ENCODE measurements at places on chromosomes 4 and X. TPM values are rescaled to one million over a fixed set of nuclear protein-coding genes. Genes with fewer than 3 reads are reported as not detected.

DNA sequence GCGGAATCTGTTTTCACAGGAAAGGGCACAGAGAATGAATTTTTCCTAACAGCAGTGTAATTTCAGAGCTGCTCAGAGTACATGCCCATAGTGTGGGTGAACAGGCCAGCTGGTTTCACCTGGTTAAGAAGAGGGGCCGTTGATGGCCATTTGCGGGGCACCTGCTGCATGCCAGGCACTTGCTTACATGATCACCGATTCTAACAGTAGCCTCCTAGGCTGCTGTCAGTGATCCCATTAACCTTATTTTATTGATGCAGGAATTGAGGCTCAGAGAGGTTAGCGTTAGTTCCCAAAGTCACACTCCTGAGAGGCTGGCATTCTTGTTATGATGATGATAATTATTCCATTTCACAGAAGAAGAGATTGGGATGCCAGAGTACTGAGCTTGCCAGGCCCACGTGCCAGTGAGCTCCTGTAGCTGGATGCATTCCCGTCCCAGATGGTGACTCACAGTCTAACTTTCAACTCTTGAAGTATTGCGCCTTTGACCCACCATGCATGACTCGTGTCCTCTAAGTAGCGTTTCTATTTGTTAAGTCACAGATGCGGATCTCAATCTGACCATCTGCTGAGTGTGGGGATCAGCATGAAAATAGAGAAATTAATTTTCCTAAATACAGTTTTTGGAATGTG lies 76.5 kb downstream of the PSAPL1 start:
- no peak for DNase-seq

Gene KCND1
- 3.5 TPM for polyA plus RNA-seq

DNA sequence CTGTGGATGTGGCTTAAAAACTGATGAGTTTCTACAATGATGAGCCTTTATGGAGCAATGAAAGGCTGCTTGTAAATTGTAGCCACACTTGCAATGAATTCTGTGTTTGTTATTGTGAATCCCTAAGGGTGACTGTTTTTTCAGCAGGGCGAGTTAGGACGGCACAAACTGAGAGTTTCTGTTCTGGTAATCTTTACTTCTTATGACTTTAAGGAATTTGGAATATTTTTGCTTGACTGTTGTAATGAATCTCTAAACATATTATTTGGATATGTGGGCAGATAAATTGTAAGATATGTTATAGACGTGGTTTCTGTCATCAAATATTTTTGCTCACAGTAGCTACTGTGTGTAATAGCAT lies 22.2 kb downstream of the RBPJ start:
- DNase-seq, result no peak

DNA sequence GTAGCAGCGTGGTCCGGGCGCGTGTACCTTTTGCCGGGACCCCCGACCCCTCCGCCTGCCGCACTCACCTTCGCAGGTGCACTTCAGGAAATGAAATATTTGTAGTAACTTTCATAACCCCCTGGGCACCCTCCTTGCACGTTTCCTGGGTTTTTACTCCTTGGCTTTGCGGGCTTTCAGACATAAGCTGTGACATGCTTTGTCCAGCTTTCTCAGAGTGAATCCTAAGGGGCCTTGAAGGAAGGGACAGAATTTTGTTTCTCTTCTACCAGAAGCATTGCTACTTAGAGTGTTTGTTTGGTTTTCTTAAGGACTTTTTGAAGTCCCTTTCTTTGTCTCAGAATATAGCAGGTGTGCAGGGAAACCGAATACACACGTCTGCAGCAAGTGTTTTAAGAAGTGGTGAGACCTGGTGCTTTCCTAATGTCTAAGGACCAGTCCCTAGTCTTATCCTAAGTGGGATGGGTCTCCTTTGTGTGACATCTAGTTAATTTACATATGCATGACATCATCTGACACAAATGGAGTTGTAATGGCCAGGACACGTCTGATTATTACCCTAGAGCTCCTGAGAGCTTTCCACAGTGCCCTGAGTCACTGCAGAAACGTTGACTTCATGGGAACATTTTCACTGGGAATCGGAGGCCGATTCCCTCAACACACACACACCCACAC lies 1.3 kb downstream of the FAM149A start:
- no peak for DNase-seq

DNA sequence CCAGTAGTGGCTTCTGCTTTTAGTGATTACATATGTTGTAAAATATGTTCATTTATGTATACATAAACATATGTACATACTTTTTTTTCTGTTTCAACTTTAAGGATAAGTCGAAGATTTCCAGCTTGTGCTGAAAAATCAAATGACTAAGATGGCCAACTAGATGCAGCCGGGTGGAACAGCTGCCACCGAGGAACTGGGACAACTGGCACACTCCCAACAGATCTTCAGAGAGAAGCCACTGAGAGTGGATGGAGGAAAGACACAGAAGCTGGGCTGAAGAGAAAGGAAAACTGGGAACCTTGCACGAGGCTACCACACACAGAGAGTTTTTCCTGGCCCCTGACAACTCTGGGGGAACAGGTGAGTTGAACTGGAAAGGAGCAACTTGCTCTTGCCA lies 207.5 kb downstream of the FAM47B start:
- no peak for DNase-seq

Gene MAGEC3
- 0.67 TPM for polyA plus RNA-seq

DNA sequence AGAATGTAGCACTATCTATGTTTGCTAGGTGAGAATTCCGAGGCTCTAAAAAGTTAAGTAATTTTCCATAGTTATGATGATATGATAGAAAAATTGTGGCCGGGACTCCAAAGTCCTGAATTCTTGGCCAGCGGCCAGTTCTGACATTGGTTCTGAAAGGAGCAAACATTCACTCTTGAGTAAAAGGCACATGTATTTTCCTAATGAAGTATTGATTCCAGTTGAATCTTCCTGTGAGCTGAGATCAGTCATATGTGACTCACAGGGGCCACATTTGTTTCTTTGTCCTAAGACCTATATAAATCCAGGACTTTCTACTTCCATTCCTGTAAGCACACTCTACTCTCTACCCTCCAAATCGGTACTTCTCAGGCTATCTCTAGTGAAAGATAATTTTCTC lies 349.9 kb downstream of the BMPR1B start:
- DNase-seq, result no peak

Gene DGKQ
- 5.2 TPM for polyA plus RNA-seq

Gene EMCN
- 42.9 TPM for polyA plus RNA-seq

Gene HGFAC
- polyA plus RNA-seq, result 0.90 TPM

Gene RHOXF2
- 0.12 TPM for polyA plus RNA-seq

DNA sequence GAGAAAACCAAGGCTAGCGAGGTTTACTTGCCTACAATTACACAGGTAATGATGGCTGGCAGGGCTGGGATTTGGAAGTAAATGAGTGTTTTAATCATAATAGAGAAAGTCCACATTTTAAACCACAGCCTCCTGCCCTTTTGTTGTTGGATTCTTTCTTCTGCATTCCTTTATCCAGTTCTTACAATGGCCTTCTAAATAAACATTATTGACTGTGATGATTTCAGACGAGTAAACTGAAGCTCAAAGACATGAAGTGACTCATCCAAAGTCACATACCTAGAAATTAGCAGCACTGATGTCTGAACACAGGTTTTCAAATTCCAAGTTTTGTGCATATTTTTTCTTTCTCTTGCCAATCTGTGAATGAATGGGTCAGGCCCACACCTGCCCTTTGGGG lies 51.2 kb upstream of the C1QTNF7 start:
- no peak for DNase-seq

GRCh38 chr4:35912174-35912573 lies 332.1 kb downstream of the ARAP2 start:
- DNase-seq, result no peak

Gene RENBP
- polyA plus RNA-seq, result 7.8 TPM

Gene ENPEP
- polyA plus RNA-seq, result 49.6 TPM

- DNase-seq, result no peak
Observed at GRCh38 chr4:104859601-104860237, 287.0 kb upstream of the TET2 start.

DNA sequence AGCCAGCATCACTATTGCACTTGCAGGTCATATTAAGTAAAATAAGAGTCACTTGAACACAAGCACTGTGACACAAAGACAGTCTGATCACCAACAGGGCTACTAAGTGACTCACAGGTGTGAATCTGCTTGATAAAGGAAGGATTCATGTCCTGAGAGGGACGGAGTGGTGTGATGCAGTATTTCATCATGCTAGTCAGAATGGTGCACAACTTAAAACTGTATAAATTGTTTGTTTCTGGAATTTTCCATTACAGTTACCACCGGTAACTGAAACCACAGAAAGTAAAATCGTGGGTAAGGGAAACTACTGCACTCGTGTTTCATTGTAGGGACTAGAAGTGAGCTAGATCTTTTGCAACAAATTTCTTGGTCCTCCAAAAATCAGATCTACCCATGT lies 109.7 kb downstream of the ELOVL6 start:
- no peak for DNase-seq

- no peak for DNase-seq
Observed at GRCh38 chr4:113276464-113277170, 227.2 kb downstream of the ANK2 start.

DNA sequence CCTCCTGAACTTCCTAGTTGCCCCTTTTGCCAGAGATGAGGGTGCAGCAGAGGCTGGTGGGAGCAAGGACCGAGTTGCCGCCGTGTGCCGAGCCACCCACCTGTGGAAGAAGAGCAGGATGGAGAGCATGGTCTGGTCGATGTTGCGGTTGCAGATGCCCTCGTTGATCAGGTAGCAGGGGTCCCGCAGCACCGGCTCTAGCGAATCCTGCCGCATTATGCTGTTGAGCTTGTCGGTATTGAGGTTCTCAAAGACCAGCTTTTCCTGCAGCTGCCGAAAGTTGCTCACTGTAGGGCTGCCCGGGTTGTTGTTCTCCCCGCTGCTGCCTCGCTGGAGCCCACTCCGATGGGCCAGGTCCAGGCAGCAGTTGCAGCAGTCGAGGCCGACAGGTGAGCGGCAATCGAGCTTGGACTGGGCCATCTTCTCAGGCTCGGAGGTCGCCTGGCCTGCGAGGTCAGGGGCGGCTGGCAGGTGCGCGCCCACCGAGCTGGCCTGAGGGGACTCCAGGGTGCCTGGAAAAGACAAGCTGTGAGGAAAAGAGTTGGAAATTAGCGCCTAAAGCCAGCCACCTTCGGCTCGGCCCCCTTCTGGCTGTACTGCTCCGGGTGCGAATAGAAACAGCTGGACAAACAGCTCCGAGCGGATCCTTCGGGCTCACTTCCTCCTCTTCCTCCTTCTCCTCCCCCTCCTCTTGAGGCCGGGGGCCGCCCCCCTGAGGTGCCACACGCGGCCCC lies 420 bp downstream of the TSC22D3 start:
- no peak for DNase-seq

Gene GAGE1
- polyA plus RNA-seq, result not detected

DNA sequence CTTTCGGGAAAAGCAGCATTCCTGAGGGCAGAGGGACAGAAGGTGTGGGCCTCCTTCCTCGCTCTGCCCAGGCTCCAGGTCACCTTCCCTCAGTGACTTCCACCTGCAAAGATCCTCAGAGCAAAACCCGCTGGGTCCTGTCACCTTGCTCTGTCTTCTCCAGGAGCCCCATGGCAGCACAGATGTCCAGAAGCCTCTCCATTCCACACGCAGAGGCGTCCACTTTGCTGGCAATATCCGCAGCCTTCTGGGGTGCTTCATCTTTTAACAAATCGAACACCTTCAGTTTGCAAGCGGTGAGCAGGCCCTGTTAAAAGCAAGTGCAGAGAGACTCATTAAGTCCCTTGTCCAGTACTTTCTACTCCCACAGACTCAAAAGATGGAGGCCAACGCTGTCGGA lies 27.3 kb downstream of the ASMTL start:
- no peak for DNase-seq

GRCh38 chr4:36164900-36165630 lies 79.2 kb downstream of the ARAP2 start:
- no peak for DNase-seq

- no peak for DNase-seq
Observed at GRCh38 chr4:23234716-23235115, 542.0 kb downstream of the GBA3 start.

DNA sequence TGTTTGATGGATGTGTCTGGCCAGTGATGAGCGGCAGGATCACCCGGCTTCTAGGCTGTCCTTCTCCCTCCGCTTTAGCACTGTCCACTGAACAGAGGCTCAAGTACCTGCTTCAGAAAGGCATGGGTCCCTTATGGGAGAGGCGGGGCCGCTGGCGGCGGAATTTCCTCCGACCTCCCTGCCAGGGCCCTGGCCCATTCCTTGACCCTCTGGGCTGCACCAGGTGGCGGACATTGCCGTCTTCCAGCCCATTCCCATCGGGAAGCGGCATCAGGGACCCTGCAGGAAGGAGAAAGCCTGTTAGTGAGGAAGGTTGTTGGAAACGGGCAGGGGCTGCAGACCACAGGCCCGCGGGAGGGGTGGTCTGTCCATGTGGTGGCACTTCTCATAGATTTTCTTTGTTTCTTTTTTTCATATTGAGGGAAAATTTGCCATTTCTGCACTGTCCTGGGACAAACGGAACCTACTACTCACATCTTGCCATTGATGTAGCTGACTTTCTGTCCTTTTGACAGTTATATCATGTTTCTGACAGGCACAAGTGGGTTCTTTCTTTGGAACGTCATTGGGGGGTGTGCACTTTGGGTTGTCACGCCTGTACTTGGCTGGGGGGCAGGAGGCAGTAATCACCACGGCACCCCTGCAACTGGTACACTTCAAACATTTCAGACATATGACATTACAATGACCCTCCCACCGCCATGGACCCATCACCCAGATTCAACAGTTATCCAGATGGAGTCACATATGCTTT lies 6.1 kb downstream of the APLN start:
- no peak for DNase-seq

Gene ZNF630
- 5.0 TPM for polyA plus RNA-seq

- DNase-seq, result no peak
Observed at GRCh38 chr4:48968814-48969213, 17.3 kb upstream of the CWH43 start.

GRCh38 chr4:182292612-182293011 lies 49.4 kb downstream of the TENM3 start:
- DNase-seq, result no peak

- DNase-seq, result no peak
Observed at GRCh38 chrX:138026211-138026610, 460.3 kb downstream of the ZIC3 start.

DNA sequence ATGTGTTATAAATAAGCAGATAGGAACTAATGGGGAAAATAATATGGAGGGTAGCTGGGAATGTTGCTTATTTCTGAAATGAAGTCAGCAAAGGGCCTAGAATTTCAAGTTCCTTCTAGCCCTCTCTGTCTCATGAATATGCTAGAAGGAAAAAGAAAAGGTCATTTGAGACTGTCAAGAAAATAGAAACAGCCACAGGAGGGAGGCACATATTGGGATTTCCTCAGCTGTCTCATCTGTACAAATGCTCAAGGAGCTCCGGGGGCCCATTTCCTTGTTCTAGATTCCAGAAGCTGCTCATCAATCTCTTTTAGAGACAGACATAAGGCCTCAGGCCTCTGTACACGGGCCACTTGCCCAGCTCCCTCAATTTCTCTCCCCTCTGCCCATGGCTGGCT lies 127.6 kb upstream of the ETNPPL start:
- no peak for DNase-seq

All from right lung (tissue), 10 donors.